ENCODE measurements at places on chromosomes 6 and 20. TPM values are rescaled to one million over a fixed set of nuclear protein-coding genes. Genes with fewer than 3 reads are reported as not detected.

Gene PRKN
- total RNA-seq: 2.1 TPM

Gene THBD
- 38.6 TPM for total RNA-seq

Gene CYP21A2
- total RNA-seq: not detected

Gene SIRPG
- total RNA-seq: not detected

Gene ARHGAP40
- 0.13 TPM for total RNA-seq

Gene CALHM6
- 0.13 TPM for total RNA-seq

Gene GHRH
- total RNA-seq: not detected

Gene SPATS1
- not detected for total RNA-seq

Gene LPIN3
- total RNA-seq: 5.2 TPM

Gene SIRPD
- not detected for total RNA-seq

Gene NRSN1
- not detected for total RNA-seq

Gene STX11
- 11.3 TPM for total RNA-seq

Gene SIRPB1
- 0.14 TPM for total RNA-seq

Gene PRDM1
- 7.4 TPM for total RNA-seq

Gene PTK6
- not detected for total RNA-seq

Gene PGK2
- not detected for total RNA-seq

Gene PACRG
- total RNA-seq: not detected

Gene OR2H1
- not detected for total RNA-seq

Gene KIAA1755
- total RNA-seq: 0.14 TPM

Gene RHAG
- total RNA-seq: not detected

Gene DOK5
- total RNA-seq: 10.4 TPM
